ENCODE measurements at places on chromosomes 12 and 14.

DNA sequence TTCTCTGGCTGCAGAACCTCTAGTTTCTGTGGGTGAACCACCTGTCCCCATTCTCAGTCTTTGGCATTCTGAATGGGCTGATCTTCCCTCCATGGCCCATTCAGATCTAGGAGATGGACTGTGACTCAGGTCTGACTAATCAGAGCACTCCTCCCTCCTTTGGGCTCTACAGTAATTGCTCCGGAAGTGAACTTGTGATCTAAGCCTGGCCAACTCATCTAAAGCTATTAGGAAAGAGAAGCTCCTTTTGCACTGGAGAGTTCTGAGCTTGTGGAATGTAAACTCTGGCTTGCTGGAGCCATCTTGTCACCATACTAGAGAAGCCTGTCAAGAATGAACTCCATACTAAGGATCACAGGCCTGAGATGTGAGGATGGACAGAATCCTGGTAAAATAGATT lies 168.2 kb downstream of the SUDS3 start:
- peak; percentile 18 for DNase-seq

- no peak for DNase-seq
Observed at GRCh38 chr14:82398256-82398655, 864.6 kb upstream of the SEL1L start.

- peak; percentile 76 for DNase-seq
Observed at GRCh38 chr12:121494093-121494787, 86.6 kb downstream of the KDM2B start.

DNA sequence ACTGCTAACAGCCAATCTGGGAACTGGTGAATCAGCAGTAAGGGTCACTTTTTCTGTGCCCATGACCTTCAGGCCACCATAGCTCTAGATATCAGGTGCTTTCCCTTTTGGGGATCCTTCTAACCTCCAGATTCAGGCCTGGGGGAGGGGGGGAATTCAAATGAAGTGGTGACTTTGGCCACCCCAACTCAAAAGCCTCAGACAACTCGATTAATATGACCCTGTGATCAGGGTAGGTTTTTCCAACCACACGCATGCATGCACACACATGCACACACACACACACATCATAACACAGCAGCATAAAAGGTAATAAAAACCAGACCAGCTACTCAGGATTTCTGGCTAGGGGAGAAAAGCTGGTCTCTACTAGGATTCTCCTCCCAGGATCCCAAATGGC lies 5.3 kb downstream of the TBX3 start:
- DNase-seq = no peak

DNA sequence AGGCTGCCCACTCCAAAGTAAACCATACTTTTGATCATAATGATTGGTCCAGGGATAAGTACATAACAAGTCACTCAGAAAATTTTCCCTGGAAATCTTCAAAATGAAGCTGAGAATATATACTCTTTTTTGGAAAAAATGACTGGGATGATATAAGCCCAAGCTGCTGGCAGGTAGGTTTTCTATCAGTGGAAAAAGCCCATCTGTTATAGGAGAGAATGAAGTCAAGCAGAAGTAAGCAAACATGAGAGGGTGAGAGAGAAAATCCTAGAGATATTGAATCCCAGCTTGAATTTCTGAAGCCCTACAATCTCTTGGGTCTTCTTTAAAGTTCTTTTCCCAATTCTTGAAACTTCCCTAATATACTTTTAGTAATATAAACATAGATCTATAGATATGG lies 37.3 kb upstream of the ZDHHC17 start:
- no peak for DNase-seq

- DNase-seq = no peak
Observed at GRCh38 chr12:114679942-114680341, 4.0 kb downstream of the TBX3 start.

GRCh38 chr14:73686901-73687300 lies 27.3 kb downstream of the PNMA1 start:
- no peak for DNase-seq

DNA sequence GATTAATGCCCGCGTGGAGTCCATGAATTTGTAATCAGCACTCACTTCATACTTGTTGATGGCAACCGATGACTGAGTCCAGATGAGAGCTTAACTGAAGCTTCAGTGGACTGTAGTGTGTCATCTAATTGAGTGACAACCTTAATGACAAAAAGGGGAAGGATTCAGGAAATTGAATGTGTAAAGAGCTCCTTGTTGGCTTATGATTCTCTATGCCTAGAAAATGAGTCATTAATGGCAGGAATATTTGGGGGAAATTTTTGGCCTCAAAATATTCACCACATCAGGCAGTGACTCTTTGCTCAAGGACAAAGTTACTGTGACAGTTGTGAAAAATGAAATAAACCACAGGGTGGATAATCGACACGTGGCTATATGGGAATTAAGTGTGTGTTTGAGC lies 55.3 kb upstream of the STON2 start:
- no peak for DNase-seq

DNA sequence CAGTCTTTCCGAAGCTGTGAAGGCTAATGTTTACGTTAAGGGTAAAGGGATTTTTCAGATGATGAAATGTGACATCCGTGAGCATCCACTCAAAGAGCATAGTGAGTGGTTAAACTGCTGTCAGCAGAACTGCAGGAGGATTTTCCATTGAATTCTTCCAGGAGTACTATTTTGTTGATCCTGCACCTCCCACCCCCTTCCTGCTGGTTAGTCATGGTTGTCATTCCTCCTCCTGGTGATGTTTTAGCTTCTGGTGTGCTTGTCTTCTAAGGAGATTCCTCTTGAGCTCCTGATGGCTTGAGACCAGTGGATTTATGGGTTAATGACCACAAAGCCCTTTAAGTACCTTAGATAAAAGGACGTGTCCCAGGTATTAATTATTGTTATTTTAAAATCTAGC lies 2.4 kb upstream of the GPRC5D start:
- no peak for DNase-seq

- DNase-seq = no peak
Observed at GRCh38 chr12:64600164-64600561, 10.1 kb upstream of the RASSF3 start.

- no peak for DNase-seq
Observed at GRCh38 chr12:113678223-113679119, 206.8 kb upstream of the LHX5 start.

GRCh38 chr12:53550595-53550994 lies 43.3 kb upstream of the NPFF start:
- DNase-seq = no peak

GRCh38 chr12:3275171-3276041 lies 198.2 kb downstream of the TSPAN9 start:
- DNase-seq = peak; percentile 88

GRCh38 chr12:10741845-10742244 lies 18.7 kb upstream of the YBX3 start:
- DNase-seq = no peak

DNA sequence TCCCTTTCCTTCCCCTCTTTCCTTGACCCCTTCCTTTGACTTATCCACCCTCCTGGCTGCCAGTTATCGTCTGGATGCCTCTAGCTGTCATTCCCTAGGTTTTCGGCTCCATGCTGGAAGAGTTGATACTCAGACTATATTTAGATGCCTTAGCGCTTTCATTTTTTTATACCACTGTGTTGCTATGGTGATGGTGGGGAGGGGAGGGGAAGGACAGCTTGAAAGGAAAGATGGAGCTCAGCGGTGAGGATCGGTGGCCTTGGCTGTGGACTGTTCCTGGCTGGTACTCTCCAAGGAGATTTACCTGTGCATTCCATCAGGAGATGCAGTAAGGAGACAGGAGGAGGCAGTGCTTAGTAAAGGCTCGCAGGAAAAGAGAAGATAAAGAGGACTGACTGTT lies 108.7 kb downstream of the SLC8A3 start:
- DNase-seq = no peak

DNA sequence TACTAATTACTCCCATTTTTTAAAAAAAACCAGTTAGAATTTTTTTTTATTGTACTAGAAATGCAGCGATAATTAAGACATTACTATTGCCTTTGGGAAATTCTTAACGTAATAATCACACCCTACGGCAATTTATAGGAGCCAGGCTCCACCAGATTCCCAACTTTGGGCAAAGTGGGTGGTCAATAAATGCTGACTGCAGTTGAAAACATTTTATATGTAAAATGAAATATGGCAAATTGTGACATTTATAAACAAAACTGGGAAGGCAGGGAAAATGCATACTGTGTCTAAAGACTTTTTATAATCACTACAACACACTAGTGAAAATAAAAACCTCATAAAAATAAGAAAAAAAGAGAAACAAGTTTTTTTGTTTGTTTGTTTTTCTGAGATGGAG lies 93.3 kb upstream of the HECTD1 start:
- DNase-seq = no peak

DNA sequence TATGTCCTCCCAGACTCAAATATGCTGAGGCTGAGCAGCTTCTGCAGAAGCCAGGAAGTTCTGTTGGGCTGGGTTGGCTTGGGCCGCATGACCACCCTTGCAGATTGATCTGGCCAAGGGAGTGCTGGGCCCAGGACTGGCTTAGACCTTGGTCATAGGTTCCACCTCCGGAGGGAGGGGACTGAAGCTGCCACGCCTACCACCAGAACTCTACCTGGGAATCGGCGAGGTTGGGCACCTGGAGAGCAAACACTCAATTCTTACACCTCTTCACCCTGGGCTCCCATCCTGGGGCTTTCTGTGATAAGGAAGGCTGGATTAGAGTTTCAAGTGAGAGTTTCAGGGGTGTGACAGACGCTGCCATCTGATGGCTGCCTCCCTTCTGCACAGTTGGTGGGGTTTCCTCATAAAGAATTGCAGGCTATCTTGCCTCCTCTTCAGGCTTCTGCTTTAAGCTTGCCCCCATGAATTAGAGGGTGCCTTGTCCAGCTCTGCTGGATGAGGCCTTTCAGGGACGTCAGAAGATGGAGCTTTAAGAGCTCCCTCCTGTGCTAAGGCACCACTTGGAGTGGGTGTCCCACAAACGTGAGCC lies 5.8 kb downstream of the SLC24A4 start:
- DNase-seq = peak; percentile 13

- DNase-seq = peak; percentile 82
Observed at GRCh38 chr14:51014086-51014485, 69.8 kb upstream of the PYGL start.

Measured in AG08395 (cell line).